Hematopoietic multipotent progenitor cell treated with erythropoietin and hydrocortisone succinate and interleukin-3 and kit ligand, for 17 days (in vitro differentiated cells): ENCODE measurements at places on chromosomes 6 and 20.

GRCh38 chr6:39100358-39100757 is 14.6 kb downstream of the SAYSD1 start:
- DNase-seq = no peak

DNA sequence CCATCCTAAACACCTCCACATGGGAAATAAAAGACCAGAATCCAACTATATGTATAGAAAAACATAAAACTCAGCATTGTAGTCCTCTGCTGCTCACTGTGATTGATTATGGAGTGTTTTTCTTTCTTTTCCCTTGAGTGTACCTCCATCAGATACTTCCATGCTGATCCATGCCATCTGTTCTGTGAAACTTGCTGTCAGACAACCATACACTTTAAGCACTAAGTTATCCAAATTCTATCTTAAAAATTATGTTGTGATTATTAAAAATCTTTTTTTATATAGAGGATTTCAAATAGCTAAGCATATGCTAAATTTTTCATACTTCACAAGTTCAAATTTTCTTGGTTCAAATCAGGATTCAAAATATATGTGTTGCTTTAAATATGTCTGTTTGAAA is 91.9 kb upstream of the TINAG start:
- no peak for DNase-seq

GRCh38 chr20:39133201-39133600 is 171.1 kb downstream of the DHX35 start:
- DNase-seq = no peak

- DNase-seq = no peak
Measured at GRCh38 chr6:2378046-2378657, 132.7 kb upstream of the GMDS start.
